ENCODE measurements at places on chromosomes 5 and 9.
A peak's percentile ranks its signal among the peaks of the same experiment; 100 is the strongest.

- DNase-seq, result no peak
Measured at GRCh38 chr9:82565188-82565969, 497.6 kb downstream of the RASEF start.

DNA sequence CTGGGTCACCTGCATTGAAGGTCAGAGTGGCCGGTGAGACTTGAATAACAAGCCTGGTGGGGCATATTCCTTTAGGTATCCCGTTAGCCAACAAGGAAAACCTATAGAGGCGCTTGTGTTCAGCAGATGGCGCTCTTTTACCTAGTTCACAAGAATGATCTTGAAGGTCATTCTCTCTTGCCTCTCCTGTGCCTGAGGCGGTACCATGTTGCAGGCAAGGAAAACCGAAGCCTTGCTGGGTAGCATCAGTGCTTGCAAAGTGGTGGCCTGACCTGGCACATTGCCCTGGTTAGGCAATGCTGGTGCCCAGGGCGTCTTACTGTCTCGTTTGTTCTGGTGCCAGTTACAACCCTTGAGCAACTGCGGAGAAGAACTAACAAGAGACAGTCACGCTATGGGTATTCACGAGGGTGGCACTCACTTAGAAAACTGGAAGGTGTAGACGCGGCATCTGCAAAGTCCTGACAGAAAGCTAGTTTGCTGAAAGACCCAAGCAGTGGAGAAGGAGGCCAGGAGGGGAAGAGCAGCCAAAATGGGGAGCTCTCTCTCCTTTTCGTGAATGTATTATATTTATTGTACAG, 56.7 kb downstream of the AOPEP start:
- DNase-seq, result peak; percentile 90

DNA sequence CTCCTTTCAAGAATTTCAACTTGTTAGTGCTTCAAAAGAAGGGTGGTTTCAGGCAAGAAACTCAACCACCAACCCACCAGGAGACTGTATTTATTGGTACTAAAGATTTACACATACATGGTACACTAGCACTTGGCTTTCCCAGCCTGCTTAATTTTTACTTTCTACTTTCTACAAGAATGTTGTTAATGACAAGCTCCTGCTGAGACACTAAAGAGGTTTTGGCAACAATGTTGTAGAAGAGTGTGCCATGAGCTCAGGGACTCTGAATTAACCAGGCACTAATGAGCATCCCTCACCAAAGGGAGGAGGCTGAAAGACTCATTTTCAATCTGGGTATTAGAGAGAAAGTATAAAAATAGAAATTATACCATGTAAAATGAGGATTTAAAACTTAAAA, 195.0 kb downstream of the KIAA0825 start:
- no peak for DNase-seq

DNA sequence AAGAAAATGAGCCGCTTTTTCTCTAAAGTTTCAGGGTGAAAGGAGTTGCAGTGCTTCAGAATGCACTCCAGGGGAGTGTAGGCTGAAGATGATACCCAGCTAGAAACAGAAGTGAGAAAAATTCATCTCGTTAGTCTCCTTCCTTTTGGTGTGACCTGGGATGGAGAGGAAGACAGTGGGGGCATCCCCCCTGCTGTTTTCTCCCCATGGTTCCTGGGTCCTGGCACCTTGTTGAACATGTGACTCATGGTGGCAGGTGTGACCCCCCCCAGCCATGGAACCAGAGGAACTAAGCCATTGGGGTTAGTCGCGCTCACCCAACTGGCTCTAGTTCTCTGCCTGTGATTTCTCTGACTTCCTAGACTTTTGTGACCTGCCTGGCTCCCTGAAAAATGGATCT, 424.6 kb downstream of the CSNK1G3 start:
- no peak for DNase-seq

DNA sequence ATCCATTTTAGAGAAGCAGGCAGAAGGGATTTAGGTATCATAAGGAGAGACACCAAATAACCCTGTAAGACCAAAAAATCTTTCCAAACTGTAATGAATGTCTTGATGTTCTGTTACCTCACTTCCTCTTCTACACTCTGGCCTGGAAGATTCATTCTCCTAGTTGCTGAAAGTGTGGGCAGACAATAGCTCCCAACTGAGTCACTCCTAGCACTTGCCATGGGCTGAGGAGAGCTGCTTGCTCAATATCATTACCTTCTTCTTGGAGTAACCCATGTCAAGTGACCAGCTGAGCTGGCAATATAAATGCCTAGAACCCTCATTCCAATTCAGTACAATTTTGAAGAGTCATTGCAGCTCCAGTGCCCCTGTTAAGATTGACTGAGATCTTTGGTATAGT, 1985.5 kb upstream of the CDH6 start:
- DNase-seq, result no peak

GRCh38 chr5:179211068-179211467, 134.2 kb downstream of the ADAMTS2 start:
- DNase-seq, result no peak

GRCh38 chr5:5179597-5179996, 39.5 kb downstream of the ADAMTS16 start:
- no peak for DNase-seq

DNA sequence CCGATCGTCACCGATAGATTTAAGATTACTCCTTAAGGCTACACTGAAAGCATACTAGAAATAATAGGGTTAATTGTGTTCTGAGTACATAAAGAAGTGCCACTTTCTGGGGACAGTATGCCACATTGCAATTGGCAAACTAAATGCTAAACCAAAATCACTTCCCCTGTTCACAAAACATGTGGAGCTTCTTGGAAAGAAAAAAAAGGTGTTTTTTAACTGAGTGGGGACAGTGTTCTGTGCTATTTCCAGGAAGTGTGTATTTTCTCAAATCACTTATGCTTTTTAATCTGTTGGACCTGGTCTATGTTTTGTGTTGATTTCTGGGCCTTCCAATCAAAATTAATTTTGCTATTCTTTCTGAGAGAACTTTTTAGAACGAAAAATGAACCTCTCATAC, 149.3 kb upstream of the MPDZ start:
- DNase-seq, result no peak

DNA sequence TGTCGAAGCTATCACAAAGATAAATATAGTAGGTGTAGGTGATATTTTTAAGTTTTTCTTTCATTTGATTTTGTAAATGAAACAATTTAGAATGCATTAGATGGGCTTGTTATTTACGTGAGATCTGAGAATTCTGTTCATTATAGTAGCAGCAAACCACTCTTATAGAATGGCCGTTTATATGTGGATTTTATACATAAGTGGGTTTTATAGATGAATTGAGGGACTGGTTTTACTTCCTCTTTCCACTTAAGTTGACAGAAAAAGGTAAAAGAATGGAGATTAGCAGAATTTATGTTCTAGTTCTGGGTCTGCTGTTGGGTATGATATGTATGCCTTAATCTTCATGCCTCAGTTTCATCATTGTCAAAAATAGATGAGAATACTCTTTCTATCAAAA, 5.6 kb downstream of the RMI1 start:
- DNase-seq, result no peak

DNA sequence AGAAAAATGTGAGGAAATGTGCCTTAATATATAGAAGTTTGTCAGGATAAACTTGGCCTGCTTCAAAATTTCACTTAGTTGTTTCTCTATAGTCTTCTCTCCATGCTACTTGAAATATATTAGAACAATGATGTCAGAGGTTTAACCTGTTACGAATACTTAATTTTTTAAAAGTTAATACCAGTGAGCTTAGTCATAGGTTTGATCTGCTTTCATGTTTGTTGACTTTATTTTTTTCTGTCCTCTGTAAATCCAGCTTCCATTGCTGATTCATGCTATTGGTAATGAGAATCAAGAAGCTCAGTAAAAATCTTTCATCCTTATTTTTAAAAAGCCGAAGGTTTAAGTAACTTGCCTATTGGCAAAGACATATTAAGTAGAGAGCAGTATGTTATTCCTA, 27.9 kb downstream of the BDP1 start:
- no peak for DNase-seq

GRCh38 chr5:157748760-157749461, 5.4 kb downstream of the LSM11 start:
- no peak for DNase-seq

- DNase-seq, result no peak
Measured at GRCh38 chr9:16370647-16371046, 499.8 kb downstream of the BNC2 start.

- DNase-seq, result no peak
Measured at GRCh38 chr5:154538492-154538891, 60.5 kb upstream of the HAND1 start.

GRCh38 chr5:130289132-130290088, 385.1 kb downstream of the CHSY3 start:
- DNase-seq, result no peak

GRCh38 chr5:68555907-68556681, 340.5 kb downstream of the PIK3R1 start:
- no peak for DNase-seq

- no peak for DNase-seq
Measured at GRCh38 chr5:128426090-128426534, 111.9 kb downstream of the FBN2 start.

DNA sequence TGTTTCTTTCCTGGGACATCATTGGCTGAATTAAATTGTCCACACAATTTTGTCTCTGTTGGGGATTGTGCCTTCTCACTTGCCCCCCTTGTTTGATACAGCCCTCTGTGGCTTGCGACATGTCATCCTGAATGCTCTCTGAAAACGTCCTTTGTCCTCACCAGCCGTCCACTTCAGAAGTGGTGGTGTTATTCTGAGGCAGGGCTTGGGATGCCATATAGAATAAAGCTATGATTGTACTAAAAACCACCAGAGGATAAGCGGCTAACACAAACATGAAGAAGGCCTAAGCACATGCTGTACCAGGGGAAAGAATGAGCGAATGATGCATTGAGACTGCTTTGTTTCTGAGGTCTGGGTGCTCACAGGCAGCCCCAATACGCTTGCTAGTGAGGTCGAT, 3.5 kb upstream of the SNX30 start:
- DNase-seq, result peak; percentile 98

DNA sequence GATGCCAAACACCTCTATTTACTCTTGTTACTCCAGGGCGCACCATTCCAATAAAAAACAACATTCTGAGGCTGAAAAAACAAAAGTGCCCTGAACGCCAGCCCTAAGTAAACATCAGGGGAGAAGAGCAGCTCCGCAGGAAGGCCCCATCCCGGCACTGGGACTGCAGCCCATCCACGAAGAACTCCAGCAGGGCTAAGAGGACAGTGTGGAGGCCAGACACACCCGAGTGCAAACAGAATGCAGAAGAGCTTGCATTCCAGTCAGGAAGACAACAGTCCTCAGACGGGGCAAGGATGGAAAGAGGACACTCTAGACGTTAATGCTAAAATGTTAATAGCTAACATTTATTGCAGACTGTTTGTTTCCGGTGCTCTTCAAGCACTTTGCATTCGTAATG, 33.0 kb downstream of the FAM240B start:
- DNase-seq, result no peak
